ENCODE measurements at places on chromosomes 16 and 17.

DNA sequence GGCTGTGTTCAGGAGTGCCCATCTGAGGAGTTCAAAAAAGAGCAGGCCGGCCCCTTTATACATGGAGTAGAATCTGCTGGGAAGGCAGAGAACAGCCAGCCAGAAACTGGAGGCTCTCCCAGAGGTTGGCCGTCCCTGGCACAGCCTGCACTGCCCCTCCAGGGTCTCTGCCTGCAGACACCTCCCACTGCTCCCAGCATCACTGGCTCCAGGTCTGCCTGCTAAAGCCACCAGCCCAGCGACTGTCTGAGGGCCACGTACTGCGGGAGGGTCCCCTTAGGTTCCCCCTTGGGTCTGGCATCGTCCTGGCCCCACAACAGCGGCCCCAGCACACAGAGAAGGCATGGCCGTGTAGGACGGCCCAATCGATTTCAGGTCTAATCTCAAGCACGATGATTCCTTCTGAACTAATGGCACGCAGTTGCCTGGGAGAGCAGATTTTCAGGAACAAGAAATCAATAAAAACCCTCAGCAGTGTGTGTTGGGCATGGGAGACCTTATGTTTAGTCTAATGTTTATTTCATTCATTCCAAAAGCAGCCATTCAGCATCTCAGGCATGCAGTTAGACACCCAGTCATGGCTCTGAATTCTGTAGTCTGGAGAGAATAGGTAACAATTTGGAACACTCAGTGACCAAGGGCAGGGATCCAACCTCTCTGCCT is 95.6 kb downstream of the PGS1 start:
- DNase-seq, result no peak

DNA sequence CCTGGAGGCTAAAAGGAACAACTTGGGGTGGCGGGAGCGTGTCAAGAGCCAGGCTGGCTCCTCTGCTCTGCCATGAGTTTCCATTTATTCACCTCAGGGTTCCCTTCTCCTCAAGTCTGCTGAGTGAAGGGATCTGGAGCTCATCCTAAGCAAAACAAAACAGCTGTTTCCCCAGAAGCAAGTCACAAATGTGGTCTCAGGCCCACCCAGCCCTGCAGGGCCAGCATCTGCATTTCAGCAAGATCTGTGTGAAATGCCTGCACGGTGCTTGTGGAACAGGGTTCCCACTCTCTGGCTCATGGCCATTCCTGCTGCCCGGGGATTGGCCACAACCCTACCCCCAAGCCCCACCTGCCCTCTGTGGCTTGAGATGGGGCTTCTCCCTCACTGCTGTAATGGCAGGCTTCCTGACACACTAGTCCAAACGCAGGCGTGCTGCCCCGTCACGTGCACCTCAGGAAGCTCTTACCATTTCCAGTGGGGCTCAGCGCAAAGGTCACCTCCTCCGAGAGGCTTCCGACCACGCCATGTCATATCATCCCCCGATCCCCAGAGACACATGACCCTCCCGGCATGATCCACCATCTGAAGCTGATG is 2.3 kb downstream of the SLC38A8 start:
- no peak for DNase-seq

DNA sequence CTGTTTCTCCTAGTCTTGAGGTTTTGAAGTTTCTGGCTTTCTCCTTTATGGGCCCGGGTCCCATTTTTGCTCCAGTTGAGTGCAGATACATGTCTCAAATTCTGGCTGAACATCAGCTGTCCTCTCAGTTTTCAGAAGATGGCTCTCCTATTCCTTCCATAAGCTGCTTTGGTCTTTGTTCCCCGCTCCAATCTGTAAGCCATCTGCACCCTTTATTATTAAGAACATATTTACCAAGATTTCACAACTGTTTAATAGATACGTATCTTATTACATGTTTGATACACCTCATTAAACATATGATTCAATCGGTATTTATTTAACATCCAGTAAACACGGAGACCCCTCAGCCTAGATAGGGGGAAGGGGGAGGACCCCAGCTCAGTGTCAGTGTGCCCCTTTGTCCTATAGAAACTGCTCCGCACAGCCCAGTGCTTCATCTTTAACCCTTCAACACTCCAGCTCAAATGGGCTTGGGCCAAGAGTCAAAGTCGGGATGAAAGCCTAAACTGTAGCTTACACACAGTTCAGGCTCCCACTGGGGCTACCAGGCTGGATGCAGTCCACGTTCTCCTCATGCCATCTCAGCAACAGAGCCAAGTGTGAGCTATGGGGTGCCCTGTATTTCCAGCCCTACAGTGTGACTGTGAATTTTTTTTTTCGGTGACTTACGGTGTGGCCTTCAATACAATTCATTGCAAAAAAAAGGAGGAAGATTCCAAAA is 166.0 kb upstream of the ZFHX3 start:
- DNase-seq, result no peak

DNA sequence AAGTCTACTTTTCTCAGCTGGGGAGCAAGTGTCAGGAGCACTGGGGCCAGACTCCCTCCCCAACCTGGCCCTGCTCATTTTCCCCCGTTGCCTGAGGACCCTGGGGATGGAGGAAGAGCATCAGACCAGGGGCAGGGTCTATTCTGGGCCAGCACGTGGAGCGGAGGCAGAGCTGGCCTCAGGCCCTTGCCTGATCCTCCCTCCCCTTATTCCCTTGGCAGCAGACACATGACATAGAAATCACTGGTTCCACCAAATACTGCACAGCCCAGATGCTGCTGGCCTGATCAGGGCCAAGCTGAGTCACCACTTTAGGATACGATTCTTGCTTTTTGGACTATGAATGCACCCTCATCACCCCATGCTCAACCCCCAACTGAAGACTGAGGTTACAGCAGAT is 15.8 kb upstream of the AGRP start:
- no peak for DNase-seq

DNA sequence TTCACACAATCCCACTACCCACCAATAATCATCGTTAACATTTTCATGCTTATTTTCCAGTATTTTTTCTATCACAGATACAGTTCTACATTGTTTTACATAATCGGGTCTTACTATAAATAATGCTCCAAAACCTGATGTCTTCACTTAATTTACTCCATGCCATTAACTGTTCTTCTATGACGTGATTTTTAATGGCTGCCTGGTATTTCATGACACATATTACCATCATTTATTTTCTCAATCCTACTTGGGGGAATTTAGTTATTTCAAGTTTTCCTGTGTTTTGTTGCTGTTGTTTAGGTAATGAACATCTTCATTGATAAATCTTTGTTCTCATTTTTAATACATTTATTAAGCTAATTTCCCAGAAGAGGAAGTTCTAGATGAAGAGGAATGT is 14.7 kb downstream of the LPO start:
- no peak for DNase-seq

GRCh38 chr16:8237452-8237851 is 352.9 kb downstream of the TMEM114 start:
- no peak for DNase-seq

GRCh38 chr17:10756185-10756584 is 26.4 kb upstream of the TMEM220 start:
- DNase-seq, result no peak

DNA sequence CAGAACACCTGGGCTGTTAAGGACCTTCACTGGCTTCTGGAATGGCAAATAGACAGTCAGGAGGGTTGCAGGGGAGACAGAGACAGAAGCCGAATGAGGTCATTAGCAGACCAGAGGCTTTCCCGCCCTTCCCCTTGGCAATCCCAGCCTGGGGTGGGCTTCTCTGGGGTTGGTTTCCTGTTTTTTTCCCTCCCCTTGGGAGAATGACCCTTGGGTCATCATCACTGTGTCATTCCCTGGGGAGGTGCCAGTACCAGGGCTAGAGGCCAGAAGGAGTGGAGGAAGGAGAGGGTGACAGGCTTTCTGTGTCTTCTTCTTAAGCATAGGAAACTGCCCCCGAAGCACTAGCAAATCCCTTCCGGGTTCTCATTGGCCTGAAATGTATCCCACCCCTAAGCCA is 42.9 kb upstream of the IL21R start:
- no peak for DNase-seq

DNA sequence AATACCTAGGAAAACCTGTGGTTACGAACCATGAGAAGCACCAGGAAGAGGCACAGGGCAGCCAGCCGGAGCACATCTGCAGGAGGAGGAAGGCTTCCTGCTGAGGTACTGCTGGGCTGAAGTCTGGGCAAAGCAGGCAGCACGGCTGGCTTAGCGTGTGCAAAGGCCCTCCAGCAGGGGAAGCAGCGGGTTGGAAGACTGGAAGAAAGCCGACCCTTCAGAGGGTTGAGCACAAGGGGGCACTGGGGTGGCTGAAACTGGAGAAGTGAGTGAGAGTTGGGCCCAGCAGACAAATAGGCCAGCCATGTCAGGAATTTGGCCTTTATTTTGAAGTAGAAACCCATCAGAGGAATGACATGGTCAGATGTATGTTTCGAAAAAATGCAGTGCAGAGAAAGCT is 12.1 kb upstream of the HSD3B7 start:
- DNase-seq, result no peak

- DNase-seq, result no peak
Measured at GRCh38 chr16:3690980-3691720, 26.2 kb downstream of the TRAP1 start.

DNA sequence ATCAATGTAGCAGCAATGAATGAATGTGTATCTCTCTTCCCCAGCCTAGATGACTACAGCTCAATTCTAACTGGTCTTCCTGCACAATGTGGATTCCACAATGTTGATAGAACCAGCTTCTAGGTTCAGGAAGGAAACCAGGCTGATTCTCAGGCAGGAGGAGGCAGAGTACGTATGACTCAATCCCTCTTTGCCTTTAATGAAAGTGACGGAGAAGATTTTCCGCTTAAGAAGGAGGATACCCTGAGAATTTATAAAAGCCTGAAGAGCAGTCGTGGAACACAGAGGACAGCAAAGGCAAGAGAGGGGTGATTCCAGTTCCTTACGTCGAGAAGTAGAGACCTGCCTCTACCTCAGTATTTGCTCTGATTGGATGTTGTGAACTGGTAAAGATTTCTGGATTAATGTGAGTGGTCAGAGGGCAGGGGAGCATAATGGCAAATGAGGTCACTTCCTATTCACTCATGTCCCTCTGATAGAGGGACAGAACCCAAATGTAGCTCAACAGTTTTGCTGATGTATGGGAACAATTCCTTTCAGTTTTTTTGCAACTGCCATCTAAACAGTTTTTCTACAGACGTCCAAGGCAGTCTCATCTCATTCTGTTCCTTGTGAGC is 15.0 kb upstream of the SLC16A11 start:
- DNase-seq, result no peak

DNA sequence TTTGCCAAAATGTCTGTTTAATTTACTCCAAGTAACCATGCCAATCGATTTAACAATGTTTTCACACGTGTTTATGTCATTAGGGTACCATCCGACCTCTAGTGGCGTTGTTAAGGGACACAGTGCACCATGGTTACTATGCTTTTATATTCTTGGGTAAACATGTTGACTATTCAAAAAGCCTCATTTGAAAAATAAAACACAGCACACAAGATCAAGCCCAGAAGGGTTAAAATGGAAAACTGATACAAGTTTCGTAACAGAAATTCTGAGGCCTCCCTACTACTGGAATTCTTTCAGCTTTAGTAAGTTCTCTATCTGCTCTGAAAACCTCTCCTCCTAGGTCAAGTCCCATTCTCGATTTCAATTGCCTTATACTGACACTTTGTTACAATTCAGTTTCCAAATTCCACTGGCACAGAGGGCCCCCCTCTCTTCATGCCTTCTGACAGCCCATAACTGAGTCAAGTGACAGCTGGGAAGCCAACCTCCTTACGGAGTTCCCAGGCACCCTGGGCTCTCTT is 2.1 kb downstream of the CFAP20 start:
- DNase-seq, result no peak

DNA sequence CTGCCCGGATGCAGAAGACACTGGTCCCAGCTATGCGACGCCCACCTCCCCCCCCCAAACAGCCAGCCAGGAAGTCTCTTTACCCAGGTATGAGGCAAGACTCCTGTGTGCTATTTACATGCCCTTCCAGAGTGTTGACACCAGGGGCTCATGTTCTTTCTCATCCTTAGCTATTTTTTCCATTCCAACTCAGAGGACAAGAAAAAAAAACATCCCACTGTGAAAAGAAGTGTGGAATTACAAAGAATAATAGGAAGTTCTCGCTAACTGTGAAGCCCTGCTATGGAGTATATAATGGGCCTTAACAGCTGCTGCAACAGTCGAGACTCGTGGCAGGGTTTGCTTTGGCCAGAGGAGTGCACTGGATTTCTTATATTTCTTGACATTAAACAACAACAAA is 584.9 kb downstream of the CDH13 start:
- DNase-seq, result no peak

DNA sequence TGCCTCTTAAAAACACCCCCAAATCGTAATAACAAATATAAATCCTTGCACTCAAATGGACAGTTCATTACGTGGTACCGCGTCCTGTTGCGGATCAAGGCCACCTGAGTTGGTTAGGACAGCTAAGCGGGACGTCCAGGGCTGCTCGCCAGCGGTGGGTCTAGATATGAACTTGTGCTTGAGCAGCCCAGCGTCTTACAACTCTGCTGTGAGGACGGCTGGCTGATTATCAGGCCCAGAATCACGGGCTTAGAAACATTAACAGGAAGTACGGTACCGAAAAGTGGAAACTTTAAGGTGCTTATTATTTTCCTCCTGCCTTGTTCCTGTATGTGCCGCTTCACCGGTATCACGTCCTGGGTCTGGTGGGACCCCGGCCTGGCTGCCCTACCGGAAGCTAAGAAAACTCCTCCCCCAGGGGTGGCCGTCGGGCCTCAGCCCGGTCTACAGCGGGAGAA is 832 bp upstream of the SRRM2 start:
- no peak for DNase-seq

GRCh38 chr17:4276514-4276913 is 12.7 kb upstream of the ANKFY1 start:
- DNase-seq, result no peak

DNA sequence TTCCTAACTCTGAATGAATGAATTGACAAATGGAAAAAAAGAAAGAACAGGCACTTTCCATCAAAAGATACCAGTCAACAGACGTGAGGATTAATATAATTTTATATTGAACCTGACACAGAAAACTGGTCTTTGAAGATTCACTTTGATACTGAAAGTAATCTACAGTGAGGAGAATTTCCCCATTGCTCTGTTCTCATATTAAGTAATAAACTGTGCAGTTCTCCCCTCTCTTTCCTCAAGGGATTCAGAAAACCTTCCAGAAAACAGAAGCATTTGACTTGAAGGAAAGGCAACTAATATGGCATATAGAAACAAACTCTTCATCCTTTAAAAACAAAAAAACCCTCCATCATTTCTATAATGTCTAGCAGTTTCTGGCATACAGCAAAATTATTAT is 2.2 kb downstream of the TEX2 start:
- DNase-seq, result no peak

- DNase-seq, result no peak
Measured at GRCh38 chr17:64331931-64332493, 58.6 kb downstream of the PECAM1 start.
